ENCODE measurements at places on chromosomes 1 and 21. TPM values are rescaled to one million over a fixed set of nuclear protein-coding genes. Genes with fewer than 3 reads are reported as not detected.

Gene VHLL
- 0.73 TPM for total RNA-seq

Gene DTL
- 26.5 TPM for total RNA-seq

Gene INSRR
- not detected for total RNA-seq

Gene SERTAD4
- total RNA-seq, result 11.9 TPM

Gene OR6N1
- not detected for total RNA-seq

Gene DNASE2B
- not detected for total RNA-seq

Gene GSTM5
- total RNA-seq, result 1.6 TPM

Gene TEKT2
- total RNA-seq, result 0.38 TPM

Gene SFN
- total RNA-seq, result 0.42 TPM

Gene OR4F29
- total RNA-seq, result not detected

Gene MX1
- 4.3 TPM for total RNA-seq

Gene RIPPLY3
- not detected for total RNA-seq

Gene FCGR3A
- total RNA-seq, result not detected

Gene ZNF683
- not detected for total RNA-seq

Gene C8A
- total RNA-seq, result not detected

Gene RRAGC
- total RNA-seq, result 40.1 TPM

Gene F13B
- not detected for total RNA-seq

Gene FLG2
- total RNA-seq, result not detected

Gene SIK1
- total RNA-seq, result 8.0 TPM

Gene FAM72A
- 9.4 TPM for total RNA-seq

Gene KRTAP15-1
- total RNA-seq, result not detected

Gene DNAI4
- 3.3 TPM for total RNA-seq

Gene PEAR1
- total RNA-seq, result 88.7 TPM

Gene ACKR1
- total RNA-seq, result 0.15 TPM

Gene EPHA8
- not detected for total RNA-seq

Gene LCE3E
- not detected for total RNA-seq

Gene CATSPERE
- total RNA-seq, result 1.9 TPM

Gene SYT2
- not detected for total RNA-seq

Gene INAVA
- total RNA-seq, result 0.42 TPM

Gene PRR9
- total RNA-seq, result not detected

Gene FAM3B
- not detected for total RNA-seq

Gene BGLAP
- 2.4 TPM for total RNA-seq

Gene IGFN1
- total RNA-seq, result not detected

Gene CNTN2
- total RNA-seq, result not detected

Gene CLCNKB
- not detected for total RNA-seq

Data from endothelial cell of umbilical vein (primary cell).